ENCODE measurements at places on chromosomes 13 and 19.

DNA sequence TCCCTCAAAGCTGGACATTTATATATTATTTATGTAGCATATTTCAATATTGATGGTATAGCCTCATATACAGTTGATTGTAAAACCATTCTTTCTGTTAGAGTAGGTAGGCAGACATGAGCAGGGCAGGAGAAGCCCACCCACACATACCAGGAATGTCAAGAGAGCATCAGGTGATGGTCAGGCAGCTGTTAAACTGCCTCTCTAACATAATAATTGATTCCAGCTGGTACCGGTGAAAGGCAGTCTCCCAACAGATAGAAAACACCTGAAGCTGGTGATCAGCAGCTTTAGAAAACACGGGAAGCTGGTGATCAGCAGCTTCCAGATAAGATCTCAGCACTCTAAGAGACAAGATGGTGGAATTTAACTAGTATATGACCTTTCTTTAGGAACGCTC, 132.9 kb downstream of the SLITRK6 start:
- DNase-seq: no peak

GRCh38 chr13:39729156-39729555, 73.7 kb downstream of the COG6 start:
- no peak for DNase-seq

- no peak for DNase-seq
These were observed 196.7 kb upstream of the SLITRK6 start for GRCh38 chr13:85995788-85996418.

- DNase-seq: no peak
These were observed 183.5 kb downstream of the DNAJC15 start for GRCh38 chr13:43206838-43207237.

- DNase-seq: no peak
These were observed 260.0 kb downstream of the FGF14 start for GRCh38 chr13:102141625-102142472.

DNA sequence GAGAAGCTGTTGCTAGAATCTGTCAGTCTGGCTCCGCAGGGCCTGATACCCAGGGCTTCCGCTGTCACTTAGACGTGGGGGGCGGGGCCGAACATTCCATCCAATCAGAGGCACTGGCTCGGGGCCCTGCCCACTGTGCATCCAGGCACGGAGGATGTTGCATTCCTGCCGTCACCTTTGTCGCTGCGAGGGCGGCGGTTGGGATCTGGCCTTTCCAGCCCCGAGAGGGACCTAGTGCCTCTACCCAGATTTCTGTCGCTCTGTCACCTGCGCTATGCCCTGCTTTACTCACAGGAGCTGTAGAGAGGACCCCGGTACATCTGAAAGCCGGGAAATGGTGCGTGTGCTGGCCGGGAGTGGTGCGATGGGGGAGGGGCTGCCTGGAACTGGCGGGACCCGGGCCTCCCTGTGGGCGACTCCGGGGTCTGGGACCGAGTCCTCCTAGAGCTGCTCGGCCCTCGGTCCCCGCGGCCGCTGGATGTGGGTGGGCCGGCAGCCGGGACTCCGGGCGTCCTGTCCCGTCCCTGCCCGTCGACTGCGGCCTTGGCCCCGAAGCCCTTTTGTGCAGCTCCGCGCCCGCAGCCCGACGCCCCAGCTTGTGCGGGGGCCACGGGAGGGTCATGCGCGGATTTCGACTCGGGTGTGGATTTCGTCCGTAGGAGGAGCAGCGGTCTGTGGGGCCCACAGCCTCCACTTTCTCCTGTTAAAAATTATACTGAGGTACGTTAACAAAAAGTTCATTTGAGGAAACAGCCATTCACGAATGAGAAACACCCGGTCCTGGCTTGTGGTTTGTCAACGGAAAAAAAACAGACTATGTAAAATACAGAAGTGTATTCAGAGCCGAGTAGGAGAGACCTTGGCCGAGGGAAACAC, at the start of gene ZNF439:
TSS of gene ZNF439 (plus strand) at position 133 of the 876 bp plus-strand sequence. CDS start at position 275, 142 bp downstream.
- no peak for DNase-seq

- no peak for DNase-seq
These were observed 2.4 kb downstream of the TIMM13 start for GRCh38 chr19:2424686-2425621.

DNA sequence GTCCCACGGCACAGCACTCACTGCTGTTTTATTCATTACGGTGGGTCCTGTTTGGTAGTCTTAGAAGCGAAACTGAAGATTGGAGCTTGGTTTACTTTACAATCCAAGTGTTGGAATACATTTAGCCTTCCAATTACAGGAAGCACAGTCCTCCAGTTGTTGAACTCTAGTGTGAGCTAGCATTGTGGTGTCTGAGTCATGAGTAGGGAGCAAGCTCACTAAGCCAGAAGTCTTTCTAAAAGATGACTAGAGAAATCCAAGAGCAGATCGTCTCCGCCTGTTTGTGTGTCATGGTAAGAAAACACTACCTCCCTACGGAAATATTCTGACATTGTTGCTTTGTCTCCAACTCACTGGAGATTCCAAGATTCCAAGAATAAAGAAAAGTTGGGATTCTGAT, 10.1 kb upstream of the SHISA2 start:
- no peak for DNase-seq

DNA sequence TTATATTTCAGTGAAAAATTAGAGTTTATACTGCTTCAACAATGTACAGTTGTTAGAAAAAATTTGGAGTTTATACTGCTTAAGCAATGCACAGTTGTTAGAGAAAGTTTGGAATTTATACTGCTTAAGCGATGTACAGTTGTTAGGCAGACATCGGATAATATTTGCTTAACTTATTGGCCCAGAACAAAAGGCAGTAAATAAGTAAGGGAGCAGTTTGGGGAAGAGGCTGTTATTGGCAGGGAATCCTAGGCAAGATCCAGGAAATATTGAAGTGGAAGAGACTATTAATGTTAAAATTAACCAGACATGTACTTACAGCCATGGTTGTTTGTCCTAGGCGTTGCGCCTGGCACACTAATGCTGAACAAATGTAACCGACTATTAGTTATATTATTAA, 166.9 kb downstream of the GPC5 start:
- no peak for DNase-seq

Measured in NCI-H1436 treated with DMSO at 0.1 percent for 48 hours (cell line).